ENCODE measurements at places on chromosomes 6 and 20.

DNA sequence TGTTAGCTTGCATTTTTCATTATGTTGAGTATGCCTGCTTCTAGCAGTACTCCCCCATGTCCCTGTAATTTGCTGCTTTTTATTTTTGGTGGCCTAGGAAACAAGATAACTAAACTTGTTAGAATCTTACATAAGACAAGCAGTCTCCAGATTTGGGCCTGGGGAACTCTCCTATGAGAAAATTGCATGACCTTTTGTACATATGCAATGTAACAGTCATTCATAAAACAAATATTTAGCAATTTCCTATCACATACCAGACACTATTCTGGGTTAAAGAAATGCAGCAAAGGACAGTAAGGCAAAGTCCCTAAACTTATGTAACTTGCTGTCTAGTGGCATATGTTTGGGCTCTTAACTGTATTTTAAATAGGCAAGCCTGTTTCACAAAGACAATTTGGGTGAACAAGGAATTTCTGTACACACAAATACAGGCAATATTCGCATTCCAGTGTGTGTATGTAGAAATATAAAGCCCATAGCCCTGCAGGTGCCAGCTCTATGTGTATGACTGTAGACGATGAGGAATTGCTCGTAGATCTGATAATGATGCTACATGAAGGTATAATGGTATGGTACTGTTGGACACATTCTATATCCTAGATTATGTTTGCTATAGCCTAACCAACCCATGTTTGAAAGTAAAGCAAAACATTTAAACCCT, 305.2 kb upstream of the CITED2 start:
- DNase-seq, result no peak

DNA sequence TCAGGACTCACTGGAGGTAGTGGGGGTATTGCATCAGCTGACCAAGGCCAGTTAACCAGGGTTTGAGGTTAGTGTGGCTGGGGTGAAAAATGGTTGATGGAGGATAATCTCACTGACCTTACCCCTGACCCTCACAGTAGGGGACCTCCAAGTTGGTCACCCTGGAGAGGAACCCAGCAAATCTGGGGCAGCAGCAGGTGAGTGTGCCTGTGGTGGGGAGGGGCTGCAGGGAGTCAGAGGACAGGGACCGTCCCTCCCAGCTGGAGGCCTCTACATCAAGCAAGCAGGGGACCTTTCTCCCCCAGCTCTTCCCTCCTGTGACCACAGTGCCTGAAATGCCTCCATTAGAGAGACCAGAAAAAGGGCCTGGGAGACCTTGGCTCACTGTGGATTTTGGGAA, 49.1 kb upstream of the ZNF337 start:
- DNase-seq, result no peak

DNA sequence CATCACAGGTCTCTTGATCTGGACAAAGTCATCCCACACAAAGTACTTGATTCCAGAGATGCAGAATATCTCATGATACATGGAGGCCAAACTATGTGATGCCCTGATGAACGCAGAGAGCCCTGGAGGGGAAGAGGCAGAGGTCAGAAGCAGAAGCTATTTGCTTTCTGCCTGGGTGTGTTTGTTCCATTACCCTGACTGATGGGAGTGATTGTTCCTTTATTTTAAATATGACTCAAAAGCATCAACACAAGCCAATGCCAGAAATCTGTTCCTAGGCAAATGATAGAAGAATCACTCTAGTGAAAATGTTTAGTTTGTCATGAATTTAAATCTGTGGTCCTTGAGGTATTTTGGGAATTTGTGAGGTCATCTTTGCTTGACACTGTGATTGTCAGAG, 54.7 kb upstream of the GGTLC1 start:
- DNase-seq, result no peak

DNA sequence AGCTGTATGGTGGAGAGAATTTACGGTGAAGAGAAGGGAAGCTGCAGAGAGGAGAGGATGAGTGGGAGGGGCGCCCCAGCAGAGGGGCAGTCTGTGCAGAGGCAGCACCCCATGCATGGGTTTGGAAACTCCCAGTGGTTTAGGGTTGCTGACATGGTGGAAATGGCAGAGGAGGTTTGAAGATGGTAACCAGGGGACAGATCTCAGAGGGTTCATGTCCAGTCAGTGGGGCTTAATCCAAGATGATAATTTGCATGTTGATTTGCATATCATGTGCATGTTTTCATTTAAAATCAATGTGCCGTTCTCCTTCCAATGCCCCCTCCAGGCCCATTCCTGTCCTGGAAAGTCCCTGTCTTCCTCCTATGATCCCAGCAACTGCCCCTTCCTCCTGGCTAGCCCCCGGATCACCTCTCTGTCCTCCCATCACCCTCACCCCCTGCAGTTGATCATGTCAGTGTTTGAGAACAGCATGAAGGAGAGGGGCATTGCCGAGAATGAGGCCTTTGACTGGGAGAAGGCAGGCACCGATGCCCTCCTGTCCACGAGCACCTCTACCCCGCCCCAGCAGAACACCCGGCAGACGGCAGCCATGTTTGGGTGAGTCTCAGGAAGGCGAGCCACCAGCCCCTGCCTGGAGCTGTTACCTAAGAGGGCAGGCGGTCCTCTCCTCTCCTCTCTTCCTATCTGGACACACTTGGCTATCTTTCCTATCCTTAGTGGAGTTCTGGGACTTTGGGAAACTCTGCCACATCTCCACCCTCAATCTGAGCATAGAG, 14.3 kb downstream of the TTBK1 start:
- no peak for DNase-seq

- DNase-seq, result no peak
These were observed 129.6 kb downstream of the PLEKHG1 start for GRCh38 chr6:150729188-150729748.

- no peak for DNase-seq
These were observed 156.5 kb downstream of the CDK19 start for GRCh38 chr6:110658631-110659211.

DNA sequence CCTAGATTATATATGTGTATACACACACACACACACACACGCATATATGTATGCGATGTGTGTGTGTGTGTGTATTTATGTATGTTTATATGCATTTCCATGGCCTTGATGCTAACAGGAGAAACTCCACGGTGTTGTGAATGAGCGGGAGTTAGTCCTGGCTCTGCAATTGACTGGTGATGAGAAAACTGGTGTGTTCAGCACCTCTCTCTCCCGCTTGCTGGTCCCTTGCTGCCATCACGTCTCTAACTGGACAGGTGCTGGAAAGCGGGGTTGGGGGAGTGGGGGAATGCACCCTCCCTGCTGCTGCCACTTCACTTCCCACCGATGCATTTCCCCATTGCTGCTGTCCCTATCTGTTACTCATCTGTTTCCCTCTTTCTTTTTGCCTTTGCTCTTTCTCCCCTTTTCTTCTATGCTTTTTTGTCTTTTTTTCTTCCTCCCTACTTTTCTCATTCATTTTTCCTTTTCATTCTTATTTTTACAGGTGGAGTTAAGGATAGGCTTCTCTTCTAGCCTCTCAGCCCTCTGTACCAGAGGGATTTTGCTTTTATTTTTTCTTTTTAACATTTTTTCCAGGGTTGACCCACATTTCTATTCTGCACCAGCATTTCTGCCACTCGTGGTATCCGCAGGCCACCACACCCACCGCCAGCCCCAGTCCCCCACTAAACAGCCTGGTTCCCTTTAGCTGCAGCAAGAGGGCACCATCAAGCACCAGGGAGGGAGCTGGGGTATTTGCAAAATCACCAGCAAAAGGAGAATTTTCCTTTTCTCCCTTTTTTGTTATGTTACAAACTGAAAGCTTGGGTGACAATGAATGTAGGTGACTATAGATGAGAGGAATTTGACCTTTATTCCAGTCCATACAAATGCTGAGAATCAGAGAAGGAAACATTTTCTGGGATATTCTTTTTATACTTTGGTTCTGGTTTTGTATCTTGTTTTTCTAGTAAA, 115.6 kb downstream of the TCP11 start:
- no peak for DNase-seq

GRCh38 chr20:62748311-62748710, 39.7 kb downstream of the NTSR1 start:
- no peak for DNase-seq

DNA sequence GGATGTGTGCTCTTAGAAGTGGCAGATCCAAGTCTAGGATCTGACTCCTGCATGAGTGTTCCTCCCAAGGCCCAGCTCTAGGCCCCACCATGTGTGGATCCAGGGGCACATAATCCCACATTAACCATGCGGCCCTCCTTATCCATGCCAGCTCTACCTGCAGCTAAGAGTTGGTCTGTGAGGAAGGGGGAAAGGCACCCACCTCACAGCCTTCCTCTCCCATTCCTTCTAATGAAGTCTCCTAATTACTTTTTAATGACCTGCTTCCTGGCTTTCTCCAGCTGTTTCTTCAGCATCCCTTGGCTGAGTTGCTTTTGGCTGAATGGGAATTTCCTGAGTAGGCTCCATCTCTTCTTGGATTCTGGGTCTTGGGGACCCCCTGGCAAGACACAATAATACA, 52.2 kb downstream of the NPEPL1 start:
- no peak for DNase-seq

DNA sequence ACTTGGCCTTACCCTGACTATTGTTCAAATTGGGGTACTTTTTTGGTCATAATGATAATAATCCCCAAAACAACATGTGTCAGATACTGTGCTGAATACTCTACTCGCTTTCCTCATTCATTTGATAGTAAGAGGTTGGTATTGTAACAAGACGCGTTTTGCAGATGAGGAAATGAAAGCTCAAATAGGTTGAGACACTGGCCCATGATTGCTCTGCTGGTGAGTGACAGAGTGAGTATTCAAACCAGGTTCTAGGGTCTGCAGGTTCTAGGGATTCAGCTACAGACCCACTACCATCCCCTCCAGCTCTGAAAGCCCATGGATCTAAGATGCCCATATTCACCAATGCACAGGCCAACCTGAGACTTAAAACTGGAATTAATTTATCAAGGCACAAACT, 1.3 kb upstream of the ENPP4 start:
- no peak for DNase-seq

DNA sequence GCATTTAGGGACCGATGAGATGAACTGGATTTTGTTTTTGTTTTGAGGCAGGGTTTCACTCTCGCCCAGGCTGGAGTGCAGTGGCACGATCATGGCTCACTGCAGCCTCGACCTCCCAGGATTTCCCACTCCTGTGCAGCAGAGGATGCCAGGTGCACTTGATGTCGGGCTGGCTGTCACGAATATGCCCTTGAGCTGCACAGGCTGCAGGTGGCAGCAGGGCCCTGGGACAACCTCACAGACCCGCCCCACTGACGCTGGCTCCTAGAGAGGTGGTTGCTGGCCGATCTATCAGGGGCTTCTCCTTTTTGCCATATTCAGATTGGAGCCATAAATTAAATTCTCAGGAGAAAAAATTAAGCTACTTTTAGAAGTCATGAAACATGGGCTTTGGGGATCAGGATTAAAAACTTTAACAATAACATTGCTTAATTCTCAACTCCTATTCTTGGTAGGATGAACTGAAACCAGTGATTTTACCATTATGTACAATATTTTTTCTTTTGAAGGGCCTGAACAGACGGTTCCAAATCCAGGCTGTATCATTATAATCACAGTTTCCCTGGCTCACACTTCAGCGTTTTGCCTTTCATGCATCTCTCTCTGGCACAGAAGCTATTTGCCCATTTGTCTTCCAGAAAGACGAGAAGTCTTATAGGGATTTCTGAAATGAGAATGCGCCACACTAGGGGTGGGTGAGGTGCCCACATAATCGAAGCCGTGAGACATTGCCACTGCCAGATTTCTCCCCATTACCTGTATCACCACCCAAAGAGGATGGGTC, 32.4 kb downstream of the NQO2 start:
- DNase-seq, result no peak

- no peak for DNase-seq
These were observed 568.5 kb upstream of the ID4 start for GRCh38 chr6:19268718-19269117.

- no peak for DNase-seq
These were observed 22.8 kb upstream of the PCMTD2 start for GRCh38 chr20:64232794-64233193.

DNA sequence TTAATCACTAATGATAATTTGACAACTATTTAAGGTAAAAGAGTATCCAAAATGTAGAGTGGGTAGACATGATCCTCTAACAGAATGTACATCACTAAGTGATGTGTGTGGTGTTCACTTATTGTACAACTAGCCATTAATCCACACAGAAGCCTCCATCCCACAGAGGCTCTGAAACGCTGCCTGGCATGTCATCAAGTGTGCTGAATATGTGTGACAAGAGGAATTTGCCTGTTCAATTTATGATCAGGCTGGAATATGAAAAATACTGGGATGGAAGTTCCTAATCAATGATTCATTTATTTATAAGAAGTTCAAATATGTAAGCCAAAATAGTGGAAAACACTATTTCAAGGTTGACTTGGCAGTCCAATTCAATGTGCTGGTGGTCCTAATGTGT, 72.4 kb downstream of the BACH2 start:
- DNase-seq, result no peak

GRCh38 chr20:54132612-54133433, 41.0 kb downstream of the CYP24A1 start:
- no peak for DNase-seq

DNA sequence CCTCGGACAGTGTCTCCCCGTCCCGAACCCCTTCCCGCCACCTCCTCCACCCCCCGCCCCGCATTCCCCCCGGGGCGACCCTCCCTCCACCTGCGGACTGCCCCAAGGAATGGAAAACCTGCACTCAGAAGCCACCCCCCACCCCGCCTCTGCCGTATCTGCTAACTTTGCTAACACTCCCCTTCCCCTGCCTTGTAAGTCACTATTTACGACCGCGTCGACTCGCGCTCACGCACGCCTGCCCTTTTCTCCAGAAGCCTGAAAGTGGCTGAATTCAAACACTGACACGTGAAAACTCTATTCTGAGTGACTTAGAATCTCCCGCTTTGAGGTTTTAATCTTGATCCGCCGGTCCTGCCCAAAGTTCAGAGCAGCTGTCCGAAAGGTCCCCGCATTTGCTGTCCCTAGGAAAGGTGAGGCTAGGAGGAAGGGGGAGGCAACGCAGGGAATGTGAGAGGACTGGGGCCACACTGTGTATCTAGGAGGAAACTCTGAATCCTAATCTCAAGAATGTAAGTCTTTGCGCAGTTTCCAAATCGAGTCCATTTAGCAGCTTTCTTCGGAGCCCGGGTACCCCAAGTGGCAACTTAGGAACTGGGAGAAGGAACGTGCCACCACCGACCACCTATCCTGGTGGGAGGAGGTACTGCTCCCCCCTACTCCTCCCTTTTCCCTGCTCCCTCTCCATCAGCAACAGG, 9.3 kb upstream of the POU3F2 start:
- DNase-seq, result no peak

- no peak for DNase-seq
These were observed 9.2 kb downstream of the CDH22 start for GRCh38 chr20:46299078-46299477.

GRCh38 chr6:169691260-169691659, 10.6 kb downstream of the WDR27 start:
- no peak for DNase-seq

DNA sequence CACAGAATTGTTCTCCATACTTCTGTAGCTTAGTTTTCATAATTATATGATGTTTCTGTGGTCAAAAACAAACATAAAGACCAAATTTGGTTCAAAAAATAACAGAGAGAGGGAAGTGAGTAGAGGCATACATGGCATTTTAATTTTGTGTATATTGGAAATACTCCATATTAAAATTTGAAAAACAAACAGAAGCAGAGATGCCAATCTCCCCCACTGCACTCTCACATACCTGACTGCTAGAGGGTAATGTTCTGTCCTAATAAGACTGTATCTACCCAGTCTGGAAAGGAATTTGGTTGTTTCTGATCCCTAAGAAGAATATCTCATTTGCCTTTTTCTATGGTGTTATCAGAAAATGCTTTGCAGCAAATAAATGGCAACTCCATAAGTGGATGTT, 959.0 kb upstream of the FLRT3 start:
- DNase-seq, result no peak

All from stimulated activated CD4-positive, alpha-beta T cell treated with anti-CD3 and anti-CD28 coated beads, Interleukin-1b, Interleukin-23, amount 100 ng/mL, for 48 hours (primary cell).